Thoracic aorta (tissue), 2 donors: ENCODE measurements at places on chromosomes 1 and 21. TPM values are rescaled to one million over a fixed set of nuclear protein-coding genes. Genes with fewer than 3 reads are reported as not detected.

S100A7 gene
- total RNA-seq = not detected

RAVER2 gene
- total RNA-seq = 18.3 TPM

C1QTNF12 gene
- 2.9 TPM for total RNA-seq

PCSK9 gene
- total RNA-seq = 0.21 TPM

CD164L2 gene
- not detected for total RNA-seq

FAM151A gene
- total RNA-seq = not detected

TTC39A gene
- 4.0 TPM for total RNA-seq

DNA sequence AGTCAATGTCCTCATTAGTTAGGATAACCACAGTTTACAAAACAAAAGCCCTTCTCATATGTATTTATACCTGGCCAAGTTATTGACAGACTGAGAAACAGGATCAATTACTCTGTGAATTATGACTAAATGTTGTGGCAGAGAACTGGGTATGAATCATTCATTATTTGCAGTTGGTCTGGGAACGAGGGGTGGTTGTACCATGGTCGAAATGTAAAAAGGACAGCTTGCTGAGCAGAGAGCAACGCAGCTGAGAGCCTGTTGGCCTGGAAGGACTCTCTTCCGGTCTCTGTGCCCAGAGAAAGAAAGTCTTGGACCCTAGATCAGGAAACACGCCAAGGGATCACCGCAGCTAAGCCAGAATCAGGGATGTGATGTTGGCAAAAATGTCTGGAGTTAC is 169.6 kb downstream of the DISC1 start:
- no peak overlapping the region for H3K27ac ChIP-seq
- no peak for DNase-seq
- H3K4me1 ChIP-seq = no peaks in the 10 kb centered on the region
- no peaks in the 10 kb centered on the region for H3K36me3 ChIP-seq

DNA sequence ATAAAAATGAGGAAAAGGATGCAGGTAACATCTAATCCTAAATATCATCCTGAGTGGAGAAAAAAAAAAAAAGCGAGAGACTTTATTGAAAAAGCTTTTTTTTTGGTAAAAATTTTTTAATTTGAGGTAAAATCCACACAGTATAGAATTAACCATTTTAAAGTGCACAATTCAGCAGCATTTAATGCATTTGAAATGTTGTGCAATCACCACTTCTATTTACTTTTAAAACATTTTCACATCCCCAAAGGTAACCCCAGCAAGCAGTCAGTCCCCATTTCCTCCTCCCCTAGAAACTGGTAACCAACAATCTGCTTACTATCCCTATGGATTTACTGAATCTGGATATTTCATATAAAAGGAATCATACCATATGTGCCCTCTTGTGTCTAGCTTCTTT is 166.7 kb downstream of the TTLL7 start:
- no peak for DNase-seq
- no peaks in the 10 kb centered on the region for H3K27me3 ChIP-seq
- H3K4me1 ChIP-seq = no peaks in the 10 kb centered on the region

- DNase-seq = no peak
- H3K4me1 ChIP-seq = peaks cover 22% of the 10 kb centered on the region
- H3K27ac ChIP-seq = no peak overlapping the region
- H3K36me3 ChIP-seq = peaks cover 6% of the 10 kb centered on the region
- no peak overlapping the region for H3K4me3 ChIP-seq
- H3K27me3 ChIP-seq = no peaks in the 10 kb centered on the region
Observed at GRCh38 chr1:40635763-40636500, 29.6 kb downstream of the RIMS3 start.

GRCh38 chr21:43954896-43955295 is 57.2 kb upstream of the TRAPPC10 start:
- no peaks in the 10 kb centered on the region for H3K27me3 ChIP-seq
- no peak for DNase-seq
- H3K27ac ChIP-seq = no peak overlapping the region
- peaks cover 5% of the 10 kb centered on the region for H3K36me3 ChIP-seq
- H3K4me1 ChIP-seq = no peaks in the 10 kb centered on the region
- no peak overlapping the region for H3K4me3 ChIP-seq

GRCh38 chr1:52677076-52677806 is 20.9 kb downstream of the COA7 start:
- H3K36me3 ChIP-seq = no peaks in the 10 kb centered on the region
- DNase-seq = no peak
- no peak overlapping the region for H3K27ac ChIP-seq

DNA sequence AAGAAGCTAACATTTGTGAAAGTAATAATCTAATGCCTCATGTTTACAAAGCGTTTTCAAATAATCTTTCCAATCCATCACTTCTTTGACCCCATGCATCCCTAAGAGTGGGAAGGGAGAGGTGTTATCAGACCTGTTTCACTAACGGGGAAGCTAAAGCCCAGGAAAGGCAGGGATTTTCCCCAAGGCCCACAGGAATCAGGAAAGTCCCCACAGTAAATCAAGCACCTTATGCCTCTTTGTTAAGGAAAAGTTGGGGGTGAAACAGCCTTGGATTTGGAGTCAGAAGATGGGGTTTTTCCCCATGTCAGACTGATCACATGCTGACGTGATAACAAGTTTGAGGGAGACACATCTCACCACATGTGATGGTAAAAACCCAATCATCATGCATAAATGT is 20.0 kb upstream of the ANGPTL7 start:
- no peaks in the 10 kb centered on the region for H3K27me3 ChIP-seq
- H3K4me1 ChIP-seq = no peaks in the 10 kb centered on the region
- no peak overlapping the region for H3K4me3 ChIP-seq
- no peak for DNase-seq
- H3K27ac ChIP-seq = no peak overlapping the region
- peaks cover 3% of the 10 kb centered on the region for H3K36me3 ChIP-seq

DNA sequence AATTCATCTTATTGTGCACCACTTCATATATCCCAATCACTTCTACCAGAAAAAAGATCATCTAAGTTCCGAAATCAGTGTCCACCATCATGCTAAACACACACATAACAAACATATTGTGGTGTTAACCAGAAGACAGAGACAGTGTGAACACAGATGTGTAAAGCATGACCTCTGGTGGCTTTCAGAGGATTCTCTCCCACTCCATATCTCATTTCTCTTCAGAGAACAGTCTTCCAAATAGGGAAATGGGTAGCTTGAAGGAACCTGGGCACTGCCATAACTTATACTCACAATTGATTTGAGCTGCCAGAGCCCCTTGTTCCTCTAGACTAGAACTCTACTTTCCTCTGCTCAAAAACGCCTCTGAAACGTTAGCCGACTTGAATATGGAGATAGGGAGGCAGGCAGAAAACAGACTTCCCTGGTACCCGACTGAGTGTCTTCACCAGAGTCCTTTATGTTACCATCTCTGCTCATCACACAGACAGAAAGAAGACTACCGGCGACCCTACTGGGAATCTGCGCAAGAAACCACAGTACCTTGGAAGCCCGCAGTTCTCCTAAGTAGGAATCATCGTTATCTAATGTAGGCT is 1.8 kb upstream of the ELAPOR1 start:
- peak overlapping the region; percentile 69 for H3K4me3 ChIP-seq
- H3K27ac ChIP-seq = no peak overlapping the region
- H3K4me1 ChIP-seq = peaks cover 5% of the 10 kb centered on the region
- DNase-seq = no peak
- no peaks in the 10 kb centered on the region for H3K36me3 ChIP-seq

DNA sequence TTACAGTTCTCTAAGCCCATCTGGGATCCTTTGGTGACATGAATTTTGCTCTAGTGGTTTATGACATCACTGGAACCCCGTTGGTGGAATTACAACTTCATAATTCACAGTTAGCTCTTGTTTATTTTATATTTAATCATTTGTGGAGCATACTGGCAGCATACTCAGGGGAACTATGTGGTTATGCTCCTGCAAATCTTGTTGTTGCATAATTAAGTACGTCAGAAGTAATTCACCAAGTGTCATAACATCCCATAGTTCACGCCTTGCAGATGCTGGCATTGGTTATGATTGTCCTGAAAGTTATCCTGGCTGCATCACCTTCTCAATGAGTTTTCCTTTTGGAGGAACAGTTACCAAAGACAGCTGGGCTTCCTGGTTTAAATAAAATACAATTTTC is 16.5 kb downstream of the PRRX1 start:
- H3K4me1 ChIP-seq = peaks cover 15% of the 10 kb centered on the region
- H3K27me3 ChIP-seq = no peaks in the 10 kb centered on the region
- no peak for DNase-seq
- no peaks in the 10 kb centered on the region for H3K36me3 ChIP-seq

- H3K27me3 ChIP-seq = no peaks in the 10 kb centered on the region
- no peaks in the 10 kb centered on the region for H3K4me1 ChIP-seq
Observed at GRCh38 chr21:29114765-29115500, 15.5 kb upstream of the MAP3K7CL start.

- no peak overlapping the region for H3K27ac ChIP-seq
- H3K27me3 ChIP-seq = no peaks in the 10 kb centered on the region
- DNase-seq = no peak
- H3K4me3 ChIP-seq = no peak overlapping the region
- no peaks in the 10 kb centered on the region for H3K36me3 ChIP-seq
Observed at GRCh38 chr1:164659621-164660411, 100.8 kb downstream of the PBX1 start.

- no peak overlapping the region for H3K27ac ChIP-seq
- H3K27me3 ChIP-seq = no peaks in the 10 kb centered on the region
- no peak overlapping the region for H3K4me3 ChIP-seq
- no peaks in the 10 kb centered on the region for H3K4me1 ChIP-seq
Observed at GRCh38 chr21:46608672-46609111, 3.8 kb upstream of the S100B start.

DNA sequence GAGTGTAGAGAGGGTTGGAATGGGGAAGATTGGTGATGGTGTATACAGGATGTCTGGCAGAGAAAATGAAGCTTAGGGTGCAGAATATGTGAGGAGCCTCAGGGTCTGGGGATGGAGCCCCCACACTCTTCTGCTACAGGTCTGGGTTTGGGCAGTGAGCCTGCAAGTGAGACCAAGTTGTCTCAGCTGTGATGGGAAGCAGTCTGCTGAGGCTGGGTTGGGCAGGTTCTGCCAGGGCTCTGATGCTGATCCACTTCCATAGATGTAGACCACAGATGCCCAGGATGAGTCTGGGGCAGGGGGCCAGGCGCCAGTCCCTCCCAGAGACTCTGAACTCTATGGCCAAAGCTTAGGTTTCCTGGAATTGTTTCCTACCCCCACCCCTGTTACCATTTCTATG is 516.9 kb downstream of the PTPRU start:
- H3K27me3 ChIP-seq = no peaks in the 10 kb centered on the region
- no peaks in the 10 kb centered on the region for H3K36me3 ChIP-seq
- no peak overlapping the region for H3K27ac ChIP-seq
- H3K4me1 ChIP-seq = no peaks in the 10 kb centered on the region

- H3K36me3 ChIP-seq = no peaks in the 10 kb centered on the region
- no peak overlapping the region for H3K27ac ChIP-seq
- no peak for DNase-seq
- H3K27me3 ChIP-seq = no peaks in the 10 kb centered on the region
- H3K4me1 ChIP-seq = no peaks in the 10 kb centered on the region
- H3K4me3 ChIP-seq = no peak overlapping the region
Observed at GRCh38 chr1:162230517-162230916, 146.1 kb downstream of the SPATA46 start.

GRCh38 chr1:61425040-61425439 is 299.9 kb downstream of the TM2D1 start:
- DNase-seq = no peak
- no peaks in the 10 kb centered on the region for H3K27me3 ChIP-seq
- H3K36me3 ChIP-seq = no peaks in the 10 kb centered on the region
- no peak overlapping the region for H3K4me3 ChIP-seq

GRCh38 chr21:32713726-32714125 is 14.1 kb downstream of the SYNJ1 start:
- no peak for DNase-seq
- no peak overlapping the region for H3K27ac ChIP-seq
- peaks cover 3% of the 10 kb centered on the region for H3K36me3 ChIP-seq

DNA sequence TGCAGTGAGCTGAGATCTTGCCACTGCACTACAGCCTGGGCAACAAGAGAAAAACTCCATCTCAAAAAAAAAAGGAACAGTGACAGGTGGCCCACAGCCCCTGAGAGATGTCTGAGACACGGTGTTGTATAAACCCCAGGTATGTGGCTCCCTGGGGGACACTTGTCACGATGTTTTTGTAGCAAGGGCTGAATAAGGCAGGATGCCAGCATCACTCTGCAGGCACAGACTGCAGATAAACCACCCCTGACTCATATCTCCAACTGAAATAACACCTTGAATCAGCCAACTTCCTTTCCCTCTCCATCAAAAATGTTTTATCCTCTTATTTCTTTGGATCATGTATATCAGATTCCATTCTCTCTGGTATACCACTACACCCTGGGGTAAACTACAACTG is 52.5 kb downstream of the NMNAT2 start:
- H3K4me1 ChIP-seq = no peaks in the 10 kb centered on the region
- H3K4me3 ChIP-seq = no peak overlapping the region
- H3K36me3 ChIP-seq = no peaks in the 10 kb centered on the region
- no peak overlapping the region for H3K27ac ChIP-seq

DNA sequence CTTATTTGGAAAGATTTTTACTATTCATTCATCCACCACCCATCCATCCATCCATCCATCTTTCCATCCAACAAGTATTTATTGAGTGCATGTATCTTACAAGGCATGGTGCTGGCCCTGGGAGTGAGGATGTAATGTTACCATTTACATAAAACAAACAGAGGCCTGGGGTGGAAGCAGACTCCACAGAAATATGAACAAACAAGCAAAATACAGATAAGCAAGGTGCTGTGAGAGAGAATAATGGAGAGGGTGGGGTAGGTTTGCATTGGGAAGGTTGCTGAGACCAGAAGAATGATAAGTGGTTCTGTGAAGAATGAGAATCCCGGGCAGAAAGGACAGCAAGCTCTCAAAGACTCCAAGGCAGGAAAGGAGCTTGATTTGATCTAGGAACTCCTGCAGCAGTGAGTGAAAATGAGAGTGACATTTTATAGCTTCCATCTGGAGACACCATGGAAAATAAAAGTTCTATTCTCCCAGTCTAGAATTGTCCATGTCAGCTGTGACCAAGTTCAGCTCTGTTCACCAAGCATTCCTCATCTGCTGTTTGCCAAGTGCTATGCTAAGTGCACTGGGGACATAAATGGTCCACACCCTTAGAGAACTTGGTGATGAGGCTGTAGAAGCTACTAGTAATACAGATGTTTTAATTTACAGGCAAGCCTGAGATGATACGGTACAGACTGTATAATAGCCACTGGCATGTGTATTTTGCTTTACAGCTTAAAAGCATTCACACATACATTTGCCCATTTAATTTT is 75.3 kb downstream of the PEX14 start:
- no peak overlapping the region for H3K4me3 ChIP-seq
- no peak for DNase-seq
- no peak overlapping the region for H3K27ac ChIP-seq
- H3K27me3 ChIP-seq = no peaks in the 10 kb centered on the region
- no peaks in the 10 kb centered on the region for H3K36me3 ChIP-seq

GRCh38 chr1:222861062-222861461 is 46.2 kb downstream of the DISP1 start:
- no peaks in the 10 kb centered on the region for H3K36me3 ChIP-seq
- no peaks in the 10 kb centered on the region for H3K4me1 ChIP-seq
- no peaks in the 10 kb centered on the region for H3K27me3 ChIP-seq
- no peak for DNase-seq

- no peaks in the 10 kb centered on the region for H3K27me3 ChIP-seq
- peaks cover 45% of the 10 kb centered on the region for H3K36me3 ChIP-seq
- H3K4me3 ChIP-seq = no peak overlapping the region
Observed at GRCh38 chr1:37817481-37817880, 9.5 kb upstream of the YRDC start.

- no peaks in the 10 kb centered on the region for H3K36me3 ChIP-seq
- H3K27ac ChIP-seq = peak overlapping the region; percentile 91
- no peak overlapping the region for H3K4me3 ChIP-seq
- peak; percentile 28 for DNase-seq
Observed at GRCh38 chr1:36204347-36204909, 19.8 kb upstream of the THRAP3 start.
